Muscle of back (tissue), 13 donors: ENCODE measurements at places on chromosomes 6 and 20.

- peak; percentile 55 for DNase-seq
Measured at GRCh38 chr6:163420289-163420614, 5.7 kb downstream of the QKI start.

DNA sequence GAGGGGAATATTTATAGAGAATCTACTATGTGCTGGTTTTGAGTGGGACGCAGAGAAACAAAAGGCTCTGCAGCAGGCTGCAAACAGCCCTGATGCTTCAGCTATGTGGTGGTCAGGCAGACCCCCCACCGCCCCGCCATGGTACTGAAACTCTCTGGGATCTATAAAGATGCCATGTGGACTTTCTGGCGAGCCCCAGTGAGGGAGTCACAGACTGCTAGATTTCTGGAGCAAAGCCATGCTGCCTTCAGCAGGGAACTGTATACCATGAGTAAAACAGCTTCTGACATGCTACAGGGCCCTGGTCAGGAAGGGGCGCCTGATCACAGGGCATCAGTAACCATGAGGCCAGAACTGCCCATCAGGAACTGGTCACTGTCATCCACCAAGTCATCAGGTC is 19.2 kb upstream of the BPIFB1 start:
- DNase-seq = peak; percentile 23

DNA sequence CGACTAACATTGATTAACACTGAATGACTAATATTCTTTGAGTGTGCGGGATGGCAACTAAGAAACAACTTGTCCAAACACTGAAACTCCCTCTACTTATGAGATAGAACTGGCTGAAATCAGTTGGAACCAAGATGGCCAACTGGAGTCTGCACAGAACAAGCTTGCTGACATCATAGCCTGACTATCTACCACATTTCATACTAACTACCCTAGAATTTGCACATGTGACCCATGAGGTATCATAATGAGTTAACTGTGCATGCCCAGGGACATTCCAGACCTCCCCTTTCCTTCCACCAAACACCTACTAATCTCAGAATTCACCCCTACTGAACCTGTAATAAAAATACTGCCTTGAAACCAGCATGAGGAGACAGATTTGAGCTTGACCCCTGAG is 43.2 kb downstream of the PHIP start:
- no peak for DNase-seq

- DNase-seq = no peak
Measured at GRCh38 chr6:159194421-159194820, 25.2 kb downstream of the FNDC1 start.

GRCh38 chr6:18413381-18413780 is 26.2 kb downstream of the RNF144B start:
- DNase-seq = no peak

DNA sequence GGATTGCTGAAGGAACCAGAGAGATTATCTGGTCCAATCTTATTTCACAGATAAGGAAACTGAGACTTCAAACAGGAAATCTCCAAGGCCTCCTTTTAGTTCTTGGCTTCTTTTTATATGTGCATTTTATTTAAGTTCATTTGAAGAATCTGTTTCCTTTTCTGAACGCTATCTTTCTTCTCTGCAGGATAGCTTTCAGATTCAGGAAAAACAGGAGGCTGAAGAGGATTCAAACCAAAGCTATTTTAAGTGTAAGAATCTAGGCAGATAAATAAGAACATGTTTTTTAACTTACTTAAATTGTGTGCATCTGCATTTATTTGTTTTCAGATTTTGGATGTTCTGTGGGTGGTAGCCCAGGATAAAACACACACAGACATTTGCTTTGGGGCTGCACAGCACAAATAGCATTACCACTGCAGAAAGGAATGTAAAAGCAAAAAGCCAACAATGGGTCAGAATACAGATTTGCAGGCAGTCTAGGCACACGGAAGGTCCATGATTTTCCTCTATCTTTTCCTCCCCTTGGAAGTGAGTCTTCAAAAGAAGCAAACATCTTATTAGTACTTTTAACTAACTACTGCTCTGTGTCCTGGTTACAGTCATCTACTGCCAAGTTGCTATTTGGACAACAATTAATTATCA is 188.8 kb upstream of the TBX18 start:
- no peak for DNase-seq

- DNase-seq = no peak
Measured at GRCh38 chr6:121356575-121356974, 22.3 kb upstream of the TBC1D32 start.

DNA sequence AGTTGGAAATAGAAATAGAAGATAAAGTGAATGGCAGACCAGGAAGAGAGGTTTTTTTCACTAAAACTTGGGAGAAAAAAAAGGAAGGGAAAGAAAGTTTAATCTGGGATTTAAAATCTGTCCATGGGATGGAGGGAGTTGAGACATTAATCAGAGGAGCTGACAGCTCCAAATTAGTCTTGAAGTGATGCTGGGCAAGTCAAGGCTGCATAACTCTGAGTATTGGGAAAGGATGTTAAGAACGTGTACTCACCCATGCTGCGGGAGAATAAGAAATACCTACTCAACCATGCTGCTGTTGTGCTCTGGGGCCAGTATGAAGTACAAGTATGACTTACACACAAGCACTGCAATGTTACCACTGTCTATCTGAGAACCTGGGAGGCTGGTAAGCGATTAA is 47.5 kb downstream of the SNRNP48 start:
- no peak for DNase-seq

DNA sequence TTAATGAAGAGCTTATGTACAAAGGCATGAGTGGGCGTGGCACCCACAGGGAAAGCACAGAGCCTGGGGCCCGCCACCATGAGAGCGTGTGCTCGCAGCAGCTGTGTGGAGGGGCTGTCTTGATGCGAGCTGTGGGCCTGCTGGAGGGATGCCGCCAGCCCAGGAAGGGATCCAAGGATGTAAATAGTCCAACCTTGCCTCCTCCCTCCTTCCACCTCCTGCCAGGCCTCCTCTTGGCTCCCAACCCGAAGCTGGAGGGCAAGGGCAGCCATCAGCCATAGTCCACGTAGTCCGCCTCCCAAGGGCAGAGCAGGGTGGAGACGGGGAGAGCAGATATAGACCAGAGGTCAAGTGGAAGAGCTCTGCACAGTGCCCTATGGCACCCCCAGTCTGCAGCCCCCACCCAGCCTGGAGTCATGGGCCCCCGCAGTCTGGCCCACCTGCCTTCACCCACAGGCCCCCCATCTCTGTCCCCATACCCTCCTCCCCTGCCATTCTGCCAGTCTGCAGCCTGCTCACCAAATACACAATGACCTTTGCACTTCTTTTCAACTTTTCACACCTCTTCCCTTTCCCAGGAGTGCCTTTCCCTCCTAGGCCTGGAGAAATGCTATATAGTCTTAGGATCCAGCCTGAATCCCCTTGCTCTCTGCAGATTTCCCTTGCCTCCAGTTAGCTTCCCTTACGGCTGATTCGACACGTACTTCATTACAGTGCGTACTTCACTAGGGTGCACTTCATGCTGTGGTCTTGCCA is 77.1 kb downstream of the SHLD1 start:
- DNase-seq = no peak

GRCh38 chr6:104396077-104396476 is 463.6 kb downstream of the HACE1 start:
- DNase-seq = no peak

GRCh38 chr6:28811873-28812272 is 111.9 kb downstream of the TRIM27 start:
- DNase-seq = no peak

- DNase-seq = no peak
Measured at GRCh38 chr6:41647061-41647511, 8.8 kb downstream of the MDFI start.

GRCh38 chr6:38648629-38649028 is 8.9 kb upstream of the BTBD9 start:
- DNase-seq = no peak

DNA sequence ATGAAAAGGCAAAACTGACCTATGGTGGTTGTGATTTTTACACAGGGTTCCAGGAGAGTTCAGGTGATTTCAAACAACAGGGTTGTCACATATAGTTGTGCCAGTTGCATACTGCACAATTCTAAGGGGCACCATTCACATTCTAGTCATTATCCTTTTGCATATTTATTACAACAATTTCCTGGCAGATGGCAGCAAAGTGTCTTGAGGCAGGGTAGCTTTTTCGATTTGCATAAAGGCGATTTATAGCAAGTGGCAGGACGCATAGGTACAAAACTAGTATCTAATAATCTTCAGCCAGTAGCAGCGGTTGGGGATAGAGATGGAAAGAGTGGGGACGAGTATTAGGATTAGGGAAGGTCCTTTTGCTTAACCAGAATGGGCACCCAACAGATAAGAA is 46.5 kb upstream of the TRAF3IP2 start:
- no peak for DNase-seq

GRCh38 chr6:167528239-167528638 is 203.4 kb downstream of the TTLL2 start:
- DNase-seq = no peak

GRCh38 chr6:53961679-53962370 is 149.4 kb upstream of the MLIP start:
- no peak for DNase-seq

DNA sequence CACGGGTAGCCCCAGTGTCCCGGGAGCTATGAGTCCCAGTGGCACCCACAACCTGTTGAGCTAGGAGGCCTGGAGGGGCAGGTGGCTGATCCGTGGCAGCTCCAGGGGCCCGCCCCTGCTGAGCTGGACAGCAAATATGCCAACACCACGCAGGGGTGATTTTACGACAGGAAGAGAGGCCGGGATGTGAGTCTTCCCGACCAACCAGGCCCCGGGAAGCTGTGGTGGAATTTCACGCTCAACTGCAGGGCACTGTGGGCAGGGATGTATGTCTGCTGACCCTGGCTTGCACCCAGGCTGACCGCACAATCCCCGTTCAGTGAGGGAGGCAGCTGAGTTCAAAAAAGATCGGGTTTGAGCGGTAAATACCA is 183.9 kb downstream of the ERMARD start:
- DNase-seq = no peak

DNA sequence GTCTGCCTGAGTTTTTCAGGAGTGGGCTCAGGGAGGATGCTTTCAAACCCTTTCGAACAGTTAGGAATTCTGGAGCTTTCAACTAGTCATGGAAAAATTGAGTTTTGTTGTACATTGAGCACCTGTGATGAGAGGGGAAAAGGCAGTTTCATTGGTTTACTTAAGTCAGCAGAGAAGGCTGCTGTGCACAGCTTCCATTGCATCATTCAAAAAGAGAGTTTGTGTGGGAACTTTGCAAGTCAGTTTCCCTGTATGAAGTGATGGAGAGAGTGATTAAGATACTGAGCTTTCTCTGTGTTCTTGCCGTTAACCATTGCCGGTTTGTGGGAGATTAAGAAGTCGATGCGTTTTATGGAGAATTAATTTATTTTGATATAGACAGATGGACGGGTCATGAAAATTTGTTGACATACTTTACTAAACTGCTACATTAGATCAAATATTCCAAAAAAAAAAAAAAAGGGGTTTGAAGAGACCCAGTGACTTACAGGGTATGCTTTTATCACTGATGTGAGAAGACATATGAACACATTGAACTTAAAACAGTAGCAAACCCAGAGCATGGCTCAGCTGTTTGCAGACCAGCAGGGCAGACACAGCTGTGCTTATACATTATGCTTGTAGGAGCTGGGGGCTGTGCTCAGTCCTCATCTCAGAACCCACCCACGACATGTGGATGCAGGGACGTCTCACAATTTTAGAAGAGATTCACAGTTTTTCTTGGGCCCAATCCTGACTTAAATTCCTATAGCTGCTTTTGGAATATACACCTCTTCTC is 234.1 kb downstream of the SOX4 start:
- no peak for DNase-seq

DNA sequence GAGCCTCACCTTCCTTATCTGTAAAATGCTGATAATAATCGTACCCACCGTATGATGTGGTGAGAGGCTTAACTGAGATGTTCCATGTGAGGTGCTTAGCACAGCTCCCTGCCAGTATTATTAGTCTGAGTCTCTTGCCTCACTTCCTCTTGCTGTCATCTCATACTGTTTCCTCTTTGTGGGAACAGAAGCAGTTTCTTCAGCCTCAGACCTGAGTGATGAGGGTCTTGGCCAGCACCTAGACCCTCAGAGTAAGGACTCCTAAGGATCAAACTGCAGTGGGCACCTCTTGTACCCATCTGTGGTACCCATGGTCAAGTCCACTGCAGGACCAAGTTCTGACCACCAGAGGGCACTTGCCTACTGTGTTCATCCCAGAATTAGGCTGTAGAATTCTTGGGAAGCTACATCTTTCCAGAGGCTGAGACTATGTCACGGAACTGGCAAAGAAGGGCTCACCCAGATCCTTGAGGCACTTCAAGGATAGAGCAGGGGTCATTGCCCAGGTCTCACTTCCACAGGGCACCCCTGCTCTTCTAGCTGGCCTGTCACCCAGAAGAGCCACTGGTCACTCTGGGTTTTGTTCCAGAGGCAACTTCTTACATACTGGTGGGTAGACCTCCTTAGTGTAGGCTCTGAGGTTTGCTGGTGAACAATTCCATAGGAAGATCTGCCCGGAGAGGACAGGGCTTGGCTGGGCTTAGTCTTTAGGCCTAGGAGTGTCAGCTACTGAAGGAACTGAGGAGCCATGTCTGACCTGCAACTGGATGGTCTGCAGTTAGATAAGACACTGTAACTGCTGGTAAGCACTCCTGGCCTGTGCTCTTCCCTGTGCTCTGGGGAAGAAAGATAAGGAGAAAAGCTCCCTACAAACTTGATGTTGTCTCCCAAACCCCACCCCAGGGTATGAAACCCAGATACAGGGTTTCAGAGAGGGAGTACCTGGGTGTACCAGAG is 20.6 kb upstream of the SGK2 start:
- DNase-seq = peak; percentile 38

- no peak for DNase-seq
Measured at GRCh38 chr6:43254138-43254817, 11.0 kb downstream of the TTBK1 start.

DNA sequence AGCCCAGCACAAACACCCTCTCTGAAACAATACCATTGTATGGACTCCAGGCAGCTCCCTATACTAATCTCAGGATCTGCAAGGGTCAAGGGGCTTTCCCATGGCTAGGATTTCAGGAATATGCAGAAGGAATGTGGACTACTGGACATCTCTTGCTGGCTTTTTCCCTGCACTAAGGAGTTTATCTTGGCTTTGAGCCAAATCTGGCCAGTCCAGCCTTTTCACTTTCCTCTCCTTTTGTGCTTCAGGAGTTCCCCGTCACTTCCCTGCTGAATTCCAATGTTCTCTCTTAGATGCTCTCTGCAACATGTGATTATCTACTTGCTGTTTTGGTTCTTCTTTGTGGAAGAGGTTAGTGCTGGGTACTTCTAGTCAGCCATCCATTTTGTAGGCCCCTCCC is 568.2 kb downstream of the HDGFL1 start:
- DNase-seq = peak; percentile 6
